Anterior cingulate cortex (tissue), 58 donors: ENCODE measurements at places on chromosomes 3 and 15.

- DNase-seq: no peak
Measured at GRCh38 chr15:53072077-53072476, 281.9 kb upstream of the ONECUT1 start.

DNA sequence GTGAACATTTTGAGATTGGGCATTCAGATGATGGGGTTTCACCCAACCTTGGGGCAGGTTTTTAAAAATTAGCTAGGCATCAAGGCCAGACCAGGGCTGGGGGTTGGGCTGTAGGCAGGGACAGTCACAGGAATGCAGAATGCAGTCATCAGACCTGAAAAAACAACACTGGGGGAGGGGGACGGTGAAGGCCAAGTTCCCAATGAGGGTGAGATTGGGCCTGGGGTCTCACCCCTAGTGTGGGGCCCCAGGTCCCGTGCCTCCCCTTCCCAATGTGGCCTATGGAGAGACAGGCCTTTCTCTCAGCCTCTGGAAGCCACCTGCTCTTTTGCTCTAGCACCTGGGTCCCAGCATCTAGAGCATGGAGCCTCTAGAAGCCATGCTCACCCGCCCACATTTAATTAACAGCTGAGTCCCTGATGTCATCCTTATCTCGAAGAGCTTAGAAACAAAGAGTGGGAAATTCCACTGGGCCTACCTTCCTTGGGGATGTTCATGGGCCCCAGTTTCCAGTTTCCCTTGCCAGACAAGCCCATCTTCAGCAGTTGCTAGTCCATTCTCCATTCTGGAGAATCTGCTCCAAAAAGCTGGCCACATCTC, 6.1 kb downstream of the RHO start:
- DNase-seq: no peak

DNA sequence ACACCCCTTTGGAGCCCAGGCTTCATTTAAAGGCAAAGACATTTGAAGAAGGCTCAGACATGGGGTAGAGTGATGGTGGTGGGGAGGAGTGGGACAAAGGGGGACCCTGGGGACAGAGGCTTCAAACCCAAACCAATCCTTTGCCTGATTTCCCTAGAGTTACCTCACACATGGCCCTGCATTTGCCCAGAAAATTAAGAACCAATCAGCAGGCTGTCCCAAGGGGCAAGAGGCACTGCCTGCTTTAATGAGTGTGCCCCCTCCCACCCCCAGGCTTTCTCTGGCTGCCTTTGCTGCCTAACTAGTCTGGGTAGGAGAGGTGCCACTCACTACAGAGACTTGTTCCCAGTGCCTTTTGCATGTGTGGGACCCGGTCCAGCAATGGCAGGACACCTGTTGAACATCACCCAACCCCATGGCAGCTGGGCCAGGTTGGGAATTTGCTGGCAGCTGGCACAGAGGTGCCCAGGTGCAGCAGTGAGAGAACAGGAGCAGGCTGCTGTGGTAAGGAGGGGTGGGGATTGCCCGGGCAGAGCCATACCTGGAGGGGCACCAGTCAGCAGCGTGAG, 38.4 kb downstream of the CCDC33 start:
- no peak for DNase-seq

DNA sequence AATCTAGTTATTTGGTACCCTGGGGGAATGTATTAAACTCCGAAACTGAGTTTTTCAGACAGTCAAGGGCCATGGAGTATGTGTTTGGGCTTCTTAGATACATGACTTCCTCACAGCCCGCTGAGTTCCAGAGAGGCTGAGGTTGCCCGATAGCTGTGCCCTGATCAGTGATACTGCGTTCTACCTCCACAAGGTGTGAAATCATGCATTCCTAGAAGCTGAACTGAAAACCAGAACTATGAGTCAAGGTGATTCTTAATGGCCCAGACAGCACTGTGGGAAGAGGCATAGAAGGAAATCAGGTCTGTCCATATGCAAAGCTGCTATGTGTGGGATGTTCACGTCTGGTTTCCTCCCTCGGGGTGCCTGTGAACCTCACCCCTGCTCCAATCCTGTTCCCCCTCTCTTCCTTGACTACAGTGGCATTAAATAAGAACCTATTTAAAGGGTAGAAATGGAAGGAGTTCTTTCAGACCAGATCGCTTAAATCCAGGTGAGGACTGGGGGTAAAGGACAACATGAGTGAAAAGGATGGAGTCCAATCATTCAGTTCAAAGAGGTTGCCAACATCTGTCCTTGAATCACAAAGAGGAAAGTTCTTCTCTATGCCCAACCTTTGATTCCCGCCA, 74.3 kb downstream of the MYO1E start:
- DNase-seq: no peak

GRCh38 chr15:81118361-81118760, 15.7 kb upstream of the CFAP161 start:
- DNase-seq: no peak

- DNase-seq: no peak
Measured at GRCh38 chr15:70498096-70498626, 265.2 kb downstream of the UACA start.

DNA sequence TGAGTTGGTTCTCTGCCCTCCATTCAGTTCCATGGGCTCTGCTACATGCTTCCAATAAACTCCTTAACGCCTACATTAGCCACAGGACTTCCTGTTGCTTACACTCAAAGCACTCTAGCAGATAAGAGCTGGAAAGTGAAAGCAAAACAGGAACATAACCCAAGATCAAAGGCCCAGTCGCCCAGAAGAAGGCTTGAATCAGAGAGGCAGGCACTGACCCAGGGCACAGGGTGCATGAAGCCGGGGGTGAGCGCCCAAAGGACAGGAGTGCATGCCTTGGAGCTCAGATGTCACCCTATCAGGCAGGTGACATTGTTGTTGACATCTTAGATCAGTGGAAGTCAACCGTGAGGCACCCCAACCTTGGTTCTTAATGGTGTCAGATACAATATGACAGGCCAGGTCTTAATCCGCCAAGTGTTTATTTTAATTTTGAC, 235.1 kb downstream of the UACA start:
- DNase-seq: no peak

- no peak for DNase-seq
Measured at GRCh38 chr3:188360364-188360881, 206.5 kb downstream of the LPP start.

GRCh38 chr15:29434280-29434679, 164.7 kb upstream of the NSMCE3 start:
- no peak for DNase-seq

- peak; percentile 3 for DNase-seq
Measured at GRCh38 chr3:159356606-159357005, 554.8 kb downstream of the MFSD1 start.

DNA sequence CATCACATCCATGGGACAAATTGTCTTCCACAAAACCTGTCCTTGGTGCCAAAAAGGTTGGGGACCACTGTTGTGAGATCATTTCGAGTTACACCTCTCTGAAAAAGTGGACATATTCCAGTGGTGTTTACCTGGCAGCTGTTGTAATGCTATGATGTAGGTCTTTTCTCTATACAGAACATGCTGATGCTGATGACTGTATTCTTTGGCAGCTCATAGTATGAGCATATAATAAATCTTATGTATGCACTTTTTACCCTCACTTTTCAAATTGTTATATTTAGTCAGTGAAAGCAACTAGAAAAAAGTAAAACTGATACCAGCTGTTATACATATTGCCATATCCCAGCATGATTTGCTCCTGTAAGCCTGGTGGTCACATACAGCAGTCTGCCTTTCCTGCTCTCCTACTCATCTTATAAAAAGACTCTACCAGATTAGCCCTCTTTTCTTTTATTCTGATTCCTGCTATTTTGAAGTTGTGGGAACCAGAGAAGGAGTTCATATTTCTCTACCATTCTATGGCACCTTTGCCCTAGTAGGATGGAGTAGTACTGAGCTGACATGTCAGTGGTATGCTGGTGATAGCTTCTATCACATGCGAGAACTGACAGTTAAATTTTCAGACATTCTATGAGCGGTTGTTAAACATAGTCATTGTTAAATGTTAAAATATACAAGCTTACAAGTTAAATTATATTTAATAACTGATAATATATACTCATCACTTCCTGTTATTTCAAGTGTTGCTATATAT, 128.7 kb downstream of the FNDC3B start:
- no peak for DNase-seq

GRCh38 chr15:41061667-41062066, 54.4 kb downstream of the INO80 start:
- no peak for DNase-seq

DNA sequence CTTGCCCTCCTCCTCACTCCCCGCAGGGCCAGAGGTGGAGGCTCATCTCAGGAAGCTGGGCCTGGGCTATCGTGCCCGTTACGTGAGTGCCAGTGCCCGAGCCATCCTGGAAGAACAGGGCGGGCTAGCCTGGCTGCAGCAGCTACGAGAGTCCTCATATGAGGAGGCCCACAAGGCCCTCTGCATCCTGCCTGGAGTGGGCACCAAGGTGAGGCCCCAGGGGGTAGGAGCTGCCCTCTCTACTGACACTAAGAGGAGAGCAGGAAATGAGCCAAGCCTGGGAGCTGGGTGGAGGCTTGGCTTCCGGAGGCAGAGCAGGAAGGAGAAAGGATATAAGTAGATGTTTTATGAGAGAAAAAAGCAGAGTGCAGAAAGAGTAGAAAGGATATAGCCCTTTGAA, 4.9 kb downstream of the OGG1 start:
- no peak for DNase-seq
